IMR-90 (cell line): ENCODE measurements at places on chromosomes 2 and 18. TPM values are rescaled to one million over a fixed set of nuclear protein-coding genes. Genes with fewer than 3 reads are reported as not detected.

GRCh38 chr2:240789501-240790369 lies 30.3 kb downstream of the KIF1A start:
- H3K4me3 ChIP-seq, result no peak overlapping the region
- no peaks in the 10 kb centered on the region for H3K36me3 ChIP-seq
- no peak for DNase-seq

GRCh38 chr2:118858485-118859156 lies 11.2 kb upstream of the EN1 start:
- H3K27me3 ChIP-seq, result peaks cover 79% of the 10 kb centered on the region
- DNase-seq, result no peak
- H3K36me3 ChIP-seq, result no peaks in the 10 kb centered on the region

DNA sequence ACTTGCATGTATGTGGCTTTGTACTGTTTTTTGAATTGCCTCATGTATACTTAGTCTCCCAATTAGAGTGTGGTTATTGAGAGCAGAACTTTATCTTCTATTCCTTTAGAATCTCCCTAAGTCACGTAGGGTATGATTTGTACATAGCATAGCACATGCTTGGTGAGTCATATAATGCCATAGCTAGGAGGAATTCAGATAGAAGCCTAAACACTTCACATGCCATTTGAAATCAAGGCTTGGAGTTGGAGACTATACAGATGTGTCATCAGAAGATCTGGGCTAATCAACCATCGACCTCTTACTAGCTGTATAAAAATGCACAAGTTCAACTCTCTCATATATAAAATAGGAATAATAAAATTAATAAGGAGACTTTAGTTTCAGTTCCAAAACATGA lies 222.6 kb upstream of the ST6GAL2 start:
- no peak overlapping the region for H3K27ac ChIP-seq
- H3K4me1 ChIP-seq, result no peaks in the 10 kb centered on the region
- no peaks in the 10 kb centered on the region for H3K27me3 ChIP-seq

The CDCA7 gene
- 11.4 and 12.0 TPM in 2 replicates for total RNA-seq

The NT5C1B gene
- total RNA-seq, result not detected in 2 replicates

The SPC25 gene
- 2.0 and 5.6 TPM in 2 replicates for total RNA-seq

The SERPINB11 gene
- 0.18 TPM in 1 of 2 replicates, not detected in the other for total RNA-seq

The YPEL5 gene
- total RNA-seq, result 40.7 and 54.7 TPM in 2 replicates

DNA sequence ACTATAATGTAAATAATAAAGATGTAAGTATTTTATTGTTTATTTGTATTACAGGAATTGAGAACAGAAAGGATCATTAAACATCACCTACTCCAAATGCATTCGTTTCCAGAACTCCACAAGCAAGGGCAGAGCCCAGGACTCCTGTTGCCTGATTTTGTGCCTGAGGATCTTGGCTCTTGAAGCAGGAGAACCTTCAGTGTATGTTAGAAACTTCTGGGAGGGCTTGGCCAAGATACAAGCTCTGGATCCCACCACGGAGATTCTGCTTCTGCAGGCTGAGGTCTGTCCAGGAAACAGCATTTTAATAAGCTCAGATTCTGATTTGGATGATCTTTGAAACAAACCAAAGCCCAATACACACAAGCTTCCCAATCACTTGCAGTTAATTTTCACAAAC lies 142.4 kb upstream of the SOX11 start:
- H3K36me3 ChIP-seq, result no peaks in the 10 kb centered on the region
- H3K4me1 ChIP-seq, result no peaks in the 10 kb centered on the region; the same call in 1 of the 2 replicates
- H3K4me3 ChIP-seq, result no peak overlapping the region

- H3K36me3 ChIP-seq, result no peaks in the 10 kb centered on the region
- DNase-seq, result no peak
- H3K27me3 ChIP-seq, result no peaks in the 10 kb centered on the region
These were observed 13.1 kb upstream of the VAPA start for GRCh38 chr18:9900699-9901098.

DNA sequence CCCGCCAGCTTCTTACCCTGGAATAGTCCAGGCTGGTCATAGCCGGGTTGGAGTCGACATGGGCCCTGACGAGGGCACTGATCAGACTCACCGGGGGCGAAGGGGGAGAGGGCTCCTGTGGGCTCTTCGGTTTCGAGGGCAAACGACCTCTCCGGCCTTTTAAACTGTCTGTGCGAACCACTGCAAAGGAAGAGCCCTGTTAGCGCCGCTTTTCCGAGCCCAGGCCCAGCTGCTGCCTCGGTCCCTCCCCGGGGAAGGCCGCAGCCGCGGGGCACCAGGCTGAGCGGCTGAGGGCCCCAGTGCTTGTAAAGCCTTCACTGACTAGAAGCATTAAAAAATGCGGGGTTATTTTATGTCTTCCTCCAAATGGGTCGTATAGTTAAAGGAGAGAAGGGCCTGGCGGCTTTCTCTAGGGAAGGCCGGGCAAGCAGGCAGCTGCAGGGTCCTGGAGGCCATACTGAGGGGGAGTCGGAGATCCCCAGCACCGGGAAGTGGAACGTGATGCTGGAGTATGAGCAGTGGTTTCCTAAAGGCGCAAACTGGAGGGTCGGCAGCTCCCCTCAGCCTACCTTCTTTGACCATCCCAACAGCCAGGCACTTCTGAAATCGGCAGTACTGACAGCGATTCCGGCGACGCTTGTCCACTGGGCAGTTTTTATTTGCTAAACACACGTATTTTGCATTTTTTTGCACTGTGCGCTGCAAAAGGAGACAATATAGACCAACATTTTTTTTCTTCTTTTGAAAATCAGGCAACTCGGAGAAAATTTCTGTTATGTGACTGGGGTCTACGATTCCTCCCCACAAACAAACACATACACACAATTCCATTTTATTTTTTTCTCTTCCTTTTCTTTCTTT lies 4.5 kb downstream of the NR4A2 start:
- DNase-seq, result no peak
- no peak overlapping the region for H3K4me3 ChIP-seq
- no peaks in the 10 kb centered on the region; the same call in none of the 2 replicates for H3K4me1 ChIP-seq
- H3K27me3 ChIP-seq, result no peaks in the 10 kb centered on the region
- peaks cover 31% of the 10 kb centered on the region for H3K36me3 ChIP-seq

The KCNK3 gene
- total RNA-seq, result under 0.01 TPM in 2 replicates

GRCh38 chr18:73962256-73962655 lies 185.4 kb downstream of the FBXO15 start:
- no peaks in the 10 kb centered on the region for H3K36me3 ChIP-seq
- no peak overlapping the region for H3K27ac ChIP-seq
- H3K4me3 ChIP-seq, result no peak overlapping the region

DNA sequence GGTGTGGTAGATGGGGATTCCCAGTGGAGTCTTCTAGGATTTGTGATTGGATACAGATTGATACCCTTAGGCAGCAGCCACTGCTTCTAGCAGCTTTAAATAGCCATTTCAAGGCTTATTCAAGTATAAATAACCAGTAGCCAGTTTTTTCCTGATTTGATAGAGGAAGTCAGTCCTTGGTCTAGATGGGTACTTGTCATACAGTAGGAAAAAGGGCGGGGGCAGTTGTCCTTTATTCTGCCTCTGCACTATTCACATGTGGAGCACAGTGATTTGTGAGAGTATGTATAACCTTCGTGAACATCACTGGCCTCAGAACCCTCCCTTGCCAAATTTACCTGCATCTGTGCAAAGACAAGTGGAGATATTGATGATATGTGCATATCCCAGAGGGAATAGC lies 6.8 kb downstream of the PPP1CB start:
- DNase-seq, result no peak
- peaks cover 10% of the 10 kb centered on the region for H3K36me3 ChIP-seq
- no peaks in the 10 kb centered on the region for H3K27me3 ChIP-seq
- H3K4me1 ChIP-seq, result peaks cover 17% of the 10 kb centered on the region
- H3K27ac ChIP-seq, result no peak overlapping the region
- no peak overlapping the region for H3K4me3 ChIP-seq

The FMNL2 gene
- 10.9 and 15.6 TPM in 2 replicates for total RNA-seq
